ENCODE measurements at places on chromosomes 4 and X.

DNA sequence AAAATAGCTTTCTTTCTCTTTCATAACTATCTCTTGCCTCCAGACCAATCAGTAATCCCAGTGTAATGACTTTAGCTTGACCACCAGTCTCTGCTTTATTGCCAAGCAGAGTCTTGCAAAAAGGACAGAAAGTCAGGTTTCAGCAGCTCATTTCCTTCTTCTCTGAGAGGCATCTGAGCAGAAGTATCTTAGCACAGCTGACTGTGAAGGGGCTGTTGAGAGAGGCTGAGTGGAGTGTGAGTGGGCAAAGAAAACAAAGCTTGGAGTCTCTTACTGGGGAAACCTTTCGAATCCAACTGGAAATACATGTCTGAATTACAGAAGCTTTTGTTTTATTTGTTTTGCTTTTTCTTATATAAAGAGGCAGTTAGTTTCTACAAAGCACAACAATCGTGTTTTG lies 170.3 kb upstream of the IGFBP7 start:
- no peak for DNase-seq

GRCh38 chr4:45188501-45188900 lies 462.1 kb upstream of the GNPDA2 start:
- DNase-seq: no peak

DNA sequence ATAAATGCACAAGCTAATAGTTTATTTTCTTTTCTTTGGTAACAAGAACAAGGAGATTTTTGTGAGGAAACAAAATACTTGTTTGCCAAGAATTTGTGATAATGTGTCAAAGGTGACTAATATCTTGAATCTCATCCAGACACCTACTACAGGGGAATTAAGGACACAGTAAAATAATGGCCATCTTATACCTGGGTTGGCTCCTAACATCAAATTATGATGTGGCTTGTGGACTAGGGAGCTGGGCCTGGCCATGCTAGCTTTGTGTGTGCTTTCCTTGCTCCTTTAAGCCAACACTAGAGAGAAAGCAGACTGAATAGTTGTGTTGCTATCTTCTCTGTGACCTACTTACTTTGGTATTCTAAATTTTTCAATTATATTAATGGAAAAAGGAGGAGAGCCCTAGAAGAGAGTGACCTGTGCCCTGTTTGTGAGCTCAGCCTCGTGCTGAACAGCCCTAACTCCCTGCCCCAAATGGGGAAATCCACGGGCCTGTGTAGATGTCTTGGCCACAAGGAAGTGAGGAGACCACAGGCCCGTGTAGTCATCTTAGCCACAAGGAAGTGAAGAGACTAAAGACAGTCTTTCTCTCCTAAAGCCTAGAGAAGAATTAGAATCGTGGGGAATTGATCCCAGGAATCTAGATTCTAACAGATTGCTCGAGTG lies 23.3 kb downstream of the ARHGAP24 start:
- DNase-seq: peak; percentile 71

DNA sequence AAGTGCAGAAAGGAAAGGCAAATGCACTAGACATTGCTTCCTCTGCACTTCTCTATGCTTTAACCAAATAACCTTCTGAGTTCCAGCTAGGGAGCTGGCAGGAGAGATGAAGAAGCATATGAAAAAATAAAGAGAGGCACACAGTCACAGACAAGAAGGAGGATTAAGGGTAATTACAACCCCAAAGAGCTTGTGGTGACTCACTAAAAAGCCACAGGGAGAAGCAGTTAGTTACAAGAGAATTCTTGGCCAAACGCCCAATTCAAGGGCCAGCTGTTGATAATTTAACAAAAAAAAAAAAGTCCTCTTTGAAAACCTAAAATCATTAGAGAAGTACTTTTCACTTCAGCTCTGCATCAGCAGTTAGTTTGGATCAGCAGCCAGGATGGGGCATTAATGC lies 478.0 kb downstream of the KCNIP4 start:
- no peak for DNase-seq

DNA sequence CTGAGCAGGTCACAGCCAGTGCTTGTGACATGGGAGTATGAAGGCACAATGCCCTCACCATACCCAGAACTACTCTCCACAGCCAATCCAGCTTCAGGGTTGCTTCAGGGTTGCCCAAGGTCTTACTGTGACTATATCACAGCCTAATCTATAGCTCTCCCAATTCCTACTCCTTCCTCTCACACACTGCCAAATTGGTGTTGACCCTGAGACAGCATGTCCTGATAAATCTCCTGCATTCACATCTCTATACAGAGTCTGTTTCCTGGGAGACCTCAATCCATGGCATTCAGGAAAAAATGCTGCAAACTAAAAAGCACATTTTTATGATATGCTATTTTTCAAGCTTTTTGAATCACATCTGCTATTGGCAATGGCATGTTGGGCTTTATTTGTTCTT lies 456.7 kb downstream of the GRID2 start:
- DNase-seq: no peak

- DNase-seq: peak; percentile 76
Measured at GRCh38 chrX:9312922-9313867, 151.7 kb upstream of the TBL1X start.

DNA sequence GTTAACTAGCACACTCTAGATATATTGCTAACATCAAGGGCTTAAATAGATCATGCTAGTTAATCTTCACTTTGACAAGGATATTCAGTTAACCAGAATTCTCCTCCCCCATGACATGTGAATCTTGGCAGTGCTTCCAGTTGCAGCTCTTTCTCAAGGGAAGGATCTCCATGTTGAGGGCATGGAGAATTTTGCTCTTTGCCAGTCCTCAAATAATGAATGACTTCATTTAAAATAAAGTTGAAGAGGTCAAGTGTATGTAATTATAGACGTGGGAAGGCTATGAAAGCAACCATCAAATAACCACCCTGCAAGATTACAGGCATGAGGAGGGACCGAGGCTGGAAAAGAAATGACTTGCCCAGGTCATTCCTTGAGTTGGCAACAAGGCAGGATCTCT lies 87.3 kb upstream of the CPEB2 start:
- no peak for DNase-seq

GRCh38 chrX:39840581-39841093 lies 257.1 kb downstream of the BCOR start:
- no peak for DNase-seq

- no peak for DNase-seq
Measured at GRCh38 chr4:155762334-155762733, 3.5 kb downstream of the GUCY1B1 start.

DNA sequence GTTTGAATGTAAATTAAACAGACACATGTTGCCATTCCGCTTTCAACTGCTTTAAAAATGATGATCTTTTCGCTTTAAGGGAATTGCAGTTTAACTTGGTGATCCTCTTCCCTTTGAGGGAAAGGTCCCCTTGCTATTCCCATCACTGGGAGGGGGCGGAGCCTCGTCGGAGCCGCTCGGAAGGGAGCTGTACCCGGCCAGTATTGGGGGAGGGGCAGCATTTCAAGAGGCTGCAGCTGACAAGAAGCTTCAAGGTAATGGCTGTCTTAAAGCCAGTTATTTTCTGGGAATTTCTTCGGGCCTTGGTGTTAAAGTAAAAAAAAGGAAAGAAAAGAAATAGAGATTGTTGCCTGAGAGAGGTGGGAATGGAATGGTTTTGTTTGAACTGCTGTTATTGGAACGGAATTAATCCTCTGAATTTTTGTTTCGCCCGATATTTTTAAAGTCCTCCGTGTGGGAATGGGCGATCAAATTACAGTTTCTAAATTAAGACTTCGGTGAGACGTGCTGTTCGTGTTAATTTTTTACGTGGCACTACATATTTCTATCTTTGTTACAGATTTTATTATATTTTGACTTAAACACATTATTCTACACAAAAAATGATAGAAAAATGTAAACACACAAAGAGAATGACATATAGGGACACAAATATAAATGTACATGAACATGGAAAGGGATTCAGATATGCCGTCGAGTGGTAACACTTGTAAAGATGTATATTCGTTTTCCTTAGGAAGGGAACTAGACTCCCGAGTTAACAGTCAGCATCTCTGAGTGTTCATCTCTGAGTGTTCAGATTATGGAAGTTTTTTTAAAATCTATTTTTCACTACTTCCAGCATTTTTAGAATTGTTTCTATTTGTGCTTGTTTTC lies 9.2 kb downstream of the PWWP3B start:
- no peak for DNase-seq
